ENCODE measurements at places on chromosomes 6 and 20. TPM values are rescaled to one million over a fixed set of nuclear protein-coding genes. Genes with fewer than 3 reads are reported as not detected.

SAPCD1 gene
- 1.3 TPM for polyA plus RNA-seq

SNAP91 gene
- polyA plus RNA-seq = not detected

ZNF165 gene
- polyA plus RNA-seq = 0.41 TPM

PROKR2 gene
- not detected for polyA plus RNA-seq

SLC22A16 gene
- polyA plus RNA-seq = not detected

LY6G5C gene
- polyA plus RNA-seq = 5.1 TPM

MCCD1 gene
- polyA plus RNA-seq = not detected

SUMO4 gene
- 0.23 TPM for polyA plus RNA-seq

SLPI gene
- 3.7 TPM for polyA plus RNA-seq

All from GM23248 (cell line).